ENCODE measurements at places on chromosomes 3 and 15.

DNA sequence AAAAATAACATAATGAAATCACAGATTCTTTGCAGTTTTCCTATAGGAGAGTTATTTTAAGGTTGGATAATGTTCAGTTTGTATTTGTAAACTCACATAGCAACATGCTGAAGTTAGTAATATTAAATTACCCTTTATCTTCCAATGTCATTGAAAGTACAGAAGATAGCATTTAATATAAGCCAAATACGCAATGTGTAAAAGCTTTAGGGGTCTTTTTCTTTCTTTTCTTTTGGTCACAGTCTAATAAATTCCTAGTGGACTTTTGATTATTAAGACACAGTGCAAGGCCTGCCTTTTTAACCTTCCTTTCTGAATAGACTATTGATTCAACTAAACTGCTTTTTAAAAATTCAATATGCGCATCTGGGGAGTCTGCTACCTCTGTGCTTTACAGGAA is 79.3 kb downstream of the OTOL1 start:
- no peaks in the 10 kb centered on the region for H3K36me3 ChIP-seq
- no peaks in the 10 kb centered on the region for H3K27me3 ChIP-seq
- H3K4me3 ChIP-seq = no peak overlapping the region

- H3K36me3 ChIP-seq = no peaks in the 10 kb centered on the region
- ATAC-seq = no peak
- no peak overlapping the region for H3K4me3 ChIP-seq
- no peaks in the 10 kb centered on the region for H3K27me3 ChIP-seq
Measured at GRCh38 chr15:23514484-23514883, 51.0 kb upstream of the MKRN3 start.

DNA sequence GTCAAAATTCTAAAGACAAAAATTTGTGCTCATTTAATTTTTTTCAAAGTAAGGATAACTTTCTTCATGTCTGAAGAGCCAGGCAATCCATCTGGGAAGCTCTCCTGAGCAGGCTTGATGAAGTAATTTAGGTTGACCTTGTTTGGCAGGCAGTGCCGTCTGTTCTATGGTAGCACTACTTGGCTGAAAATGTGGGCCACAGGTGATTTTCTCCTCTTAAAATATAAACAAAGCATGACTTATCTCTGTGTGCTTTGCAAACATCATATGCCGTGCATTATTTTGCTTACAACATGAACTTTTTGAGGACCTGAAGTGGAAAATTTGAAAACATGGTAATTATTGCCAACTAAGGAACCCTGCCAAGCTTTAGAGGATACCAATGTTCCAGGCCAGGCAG is 143.2 kb downstream of the RAP2B start:
- ATAC-seq = no peak
- H3K36me3 ChIP-seq = no peaks in the 10 kb centered on the region
- H3K4me3 ChIP-seq = no peak overlapping the region
- peak overlapping the region; percentile 25 for H3K27ac ChIP-seq
- H3K27me3 ChIP-seq = no peaks in the 10 kb centered on the region
- peaks cover 6% of the 10 kb centered on the region for H3K4me1 ChIP-seq

DNA sequence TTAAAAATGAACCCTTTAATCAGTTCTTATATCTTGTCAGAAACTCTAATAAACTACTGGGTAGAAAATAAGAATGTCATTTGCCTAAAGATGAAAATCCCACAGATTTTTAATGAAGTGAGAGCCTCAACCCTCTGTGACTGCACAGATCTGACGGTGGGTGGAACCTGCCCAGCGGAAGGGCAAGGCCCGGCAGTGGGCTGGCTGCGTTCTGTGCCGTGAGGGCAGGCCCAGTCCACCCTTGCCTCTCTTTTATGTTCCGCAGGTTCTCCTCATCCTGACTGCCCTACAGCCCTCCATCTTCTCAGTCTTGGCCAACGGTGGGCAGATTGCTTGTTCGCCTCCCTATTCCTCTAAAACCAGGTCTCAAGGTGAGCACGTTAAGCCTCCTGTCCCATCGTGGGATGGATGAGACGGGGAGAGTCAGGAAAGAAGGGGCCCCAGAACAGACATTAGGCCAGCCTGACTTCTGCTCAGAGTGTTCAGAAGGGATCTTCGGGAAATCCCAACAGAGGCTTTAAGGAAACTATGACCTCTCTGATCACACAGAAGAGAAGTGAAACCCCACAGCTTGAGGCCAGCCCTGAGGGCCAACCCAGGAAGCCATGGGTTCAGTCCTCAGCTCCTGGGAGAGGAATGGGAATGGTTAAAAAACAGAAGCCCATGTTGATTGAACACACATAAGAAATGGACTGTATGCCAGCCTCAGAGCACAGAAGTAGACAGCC is 16.0 kb downstream of the SLC51A start:
- H3K27ac ChIP-seq = no peak overlapping the region
- H3K27me3 ChIP-seq = no peaks in the 10 kb centered on the region
- H3K4me3 ChIP-seq = no peak overlapping the region
- no peaks in the 10 kb centered on the region for H3K4me1 ChIP-seq
- ATAC-seq = no peak

GRCh38 chr3:141279077-141279967 is 47.7 kb downstream of the PXYLP1 start:
- peaks cover 22% of the 10 kb centered on the region for H3K4me1 ChIP-seq
- no peaks in the 10 kb centered on the region for H3K27me3 ChIP-seq
- H3K27ac ChIP-seq = peak overlapping the region; percentile 37
- ATAC-seq = peak; percentile 44

GRCh38 chr15:45425135-45425534 is 46.8 kb upstream of the GATM start:
- H3K27ac ChIP-seq = no peak overlapping the region
- H3K4me1 ChIP-seq = no peaks in the 10 kb centered on the region
- no peak for ATAC-seq

Data from gastroesophageal sphincter (tissue), 4 donors.